Stimulated activated CD4-positive, alpha-beta T cell treated with anti-CD3 and anti-CD28 coated beads, Interleukin-12 subunit alpha, Interleukin-12 subunit beta, amount 100 ng/mL, for 4 hours (primary cell): ENCODE measurements at places on chromosomes 4 and X.

- no peak for DNase-seq
Measured at GRCh38 chr4:123081971-123082370, 159.6 kb upstream of the NUDT6 start.

- no peak for DNase-seq
Measured at GRCh38 chrX:16258882-16259281, 91.6 kb downstream of the MAGEB17 start.

- no peak for DNase-seq
Measured at GRCh38 chrX:96771486-96771885, 86.8 kb downstream of the DIAPH2 start.

DNA sequence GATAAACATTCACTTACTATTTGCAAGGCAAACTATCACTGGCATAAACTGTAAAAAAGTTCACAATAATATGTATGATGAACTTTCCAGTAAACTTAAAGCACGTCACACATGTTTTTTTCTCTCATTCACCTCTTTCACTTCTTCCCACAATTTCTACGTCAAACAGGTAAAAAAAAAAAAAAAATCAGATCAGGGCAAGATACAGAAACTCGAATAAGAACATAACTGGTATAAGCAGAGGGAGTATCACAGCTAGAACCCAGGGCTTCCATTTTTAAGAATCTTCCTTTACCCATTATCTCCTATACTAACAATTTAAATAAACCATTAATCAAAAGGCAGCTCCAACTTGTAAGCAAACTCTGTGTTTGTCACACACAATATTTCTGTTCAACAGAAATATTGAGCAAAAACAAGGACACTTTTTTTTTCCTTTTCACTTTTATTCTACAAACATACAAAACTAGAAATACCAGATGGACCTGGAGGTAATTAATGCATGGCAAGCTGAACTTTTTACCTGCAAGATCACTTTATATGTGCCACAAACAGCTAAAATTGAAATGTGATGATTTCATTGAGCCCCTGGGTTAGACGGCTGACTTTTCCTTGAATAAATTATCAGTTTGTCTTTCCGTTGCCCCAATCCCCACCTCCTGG lies 47.5 kb upstream of the NSUN7 start:
- DNase-seq: no peak

- DNase-seq: no peak
Measured at GRCh38 chrX:131301155-131301554, 12.0 kb upstream of the IGSF1 start.

DNA sequence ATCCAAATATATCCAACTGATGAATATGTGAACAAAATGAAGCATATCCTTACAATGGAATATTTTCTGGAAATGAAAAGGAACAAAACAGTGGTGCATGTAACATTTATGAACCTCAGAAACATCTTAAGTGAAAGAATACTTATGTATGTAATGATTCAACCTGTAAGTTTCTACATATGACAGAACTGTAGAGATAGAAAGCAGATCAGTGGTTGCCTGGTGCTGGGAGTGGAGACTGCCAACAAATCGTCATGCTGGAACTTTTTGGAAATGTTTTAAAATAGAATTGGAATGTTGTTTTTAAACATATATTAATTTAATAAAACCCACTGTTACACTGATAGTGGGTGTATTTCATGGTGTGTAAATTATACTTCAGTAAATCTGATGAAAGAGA lies 667.5 kb downstream of the RAPGEF2 start:
- no peak for DNase-seq

DNA sequence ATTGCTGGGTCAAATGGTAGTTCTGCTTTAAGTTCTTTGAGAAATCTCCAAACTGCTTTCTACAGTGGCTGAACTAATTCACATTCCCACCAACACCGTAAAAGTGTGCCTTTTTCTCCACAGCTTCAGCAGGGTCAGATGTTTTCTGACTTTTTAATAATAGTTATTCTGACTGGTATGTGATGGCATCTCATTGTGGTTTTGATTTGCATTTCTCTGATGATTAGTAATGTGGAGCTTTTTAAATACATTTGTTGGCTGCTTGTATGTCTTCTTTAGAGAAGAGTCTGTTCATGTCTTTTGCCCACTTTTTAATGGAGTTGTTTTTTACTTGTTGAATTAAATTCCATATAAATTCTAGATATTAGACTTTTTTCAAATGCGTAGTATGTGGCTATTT lies 257.5 kb upstream of the ANKRD50 start:
- no peak for DNase-seq

DNA sequence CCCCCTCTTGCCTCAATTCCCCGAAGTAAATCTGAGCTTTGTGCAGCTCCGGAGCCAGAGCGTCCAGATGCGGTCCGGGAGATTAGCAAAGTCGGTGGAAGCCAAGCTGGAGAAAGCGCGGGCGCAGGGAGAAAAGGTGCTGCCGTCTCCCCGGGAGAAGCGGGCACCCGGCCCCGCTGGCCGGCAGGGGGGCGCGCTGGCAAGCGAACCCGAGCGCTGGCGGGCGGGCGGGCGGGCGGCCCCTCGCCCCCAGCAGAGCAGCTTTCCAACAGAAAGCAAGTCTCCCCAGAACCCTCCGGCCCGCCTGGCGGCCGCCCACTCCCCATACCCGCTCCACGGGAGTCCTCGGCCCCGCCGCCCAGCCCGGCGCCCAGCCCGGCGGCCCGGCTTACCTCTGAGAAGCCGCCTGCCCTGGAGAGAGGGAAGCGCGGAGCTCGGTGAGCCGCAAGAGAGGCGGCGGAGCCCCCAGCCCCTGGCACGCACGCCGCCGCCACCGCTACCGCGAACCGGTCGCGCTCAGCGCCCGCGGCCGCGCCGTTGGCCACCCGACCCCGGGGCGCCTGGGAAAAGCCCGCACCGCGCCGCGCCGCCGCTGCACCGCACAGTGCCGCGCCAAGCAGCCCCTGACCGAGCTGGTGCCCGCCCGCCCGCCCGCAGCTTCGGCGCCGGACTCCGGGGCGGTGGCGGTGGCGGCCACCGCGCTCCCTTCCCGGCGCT lies 529 bp upstream of the CITED1 start:
- no peak for DNase-seq
